ENCODE measurements at places on chromosomes 4 and X.

DNA sequence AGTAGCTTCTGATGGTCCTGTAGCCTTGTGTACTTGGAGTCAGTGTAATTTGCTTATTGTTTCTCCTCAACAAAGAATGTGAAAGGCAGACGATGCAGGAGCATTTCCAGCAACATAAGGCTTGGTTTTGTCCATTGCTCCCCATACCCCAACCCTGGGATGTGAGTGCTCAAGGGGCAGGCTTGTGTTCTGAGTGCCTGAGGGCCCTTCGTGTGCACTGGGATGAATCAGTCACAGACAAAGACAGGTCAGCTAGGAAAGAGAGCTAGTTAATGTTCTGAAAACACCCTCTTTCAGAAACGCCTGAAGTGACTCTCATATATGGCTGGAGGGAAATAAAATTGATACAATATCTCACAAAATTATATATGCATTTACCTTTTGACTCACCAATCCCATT lies 59.1 kb downstream of the PRPS1 start:
- no peak for DNase-seq

- DNase-seq, result no peak
Observed at GRCh38 chr4:48342606-48342880, 1.2 kb downstream of the SLAIN2 start.

DNA sequence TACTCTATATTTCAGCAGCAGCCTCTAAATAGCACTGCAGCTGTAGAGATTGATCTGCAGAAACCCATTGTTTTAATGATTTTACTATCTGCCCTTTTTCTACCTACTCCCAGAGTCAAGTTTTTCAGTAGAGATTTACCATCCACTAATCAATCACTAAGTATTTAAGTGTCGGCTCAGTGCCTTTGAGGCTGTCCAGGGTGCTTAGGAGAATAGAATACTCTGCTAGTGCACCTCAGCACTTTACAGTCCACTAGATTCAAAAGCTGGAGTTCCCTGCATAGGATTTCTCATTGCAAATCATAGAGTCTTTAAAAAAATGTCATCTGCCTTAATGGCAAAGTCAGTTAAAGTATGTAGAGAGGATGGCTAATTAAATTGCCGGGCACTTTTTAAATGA lies 29.6 kb upstream of the ANAPC4 start:
- no peak for DNase-seq

- DNase-seq, result no peak
Observed at GRCh38 chr4:99356992-99357391, 4.4 kb upstream of the ADH1C start.

- no peak for DNase-seq
Observed at GRCh38 chr4:5755161-5755560, 44.2 kb downstream of the EVC start.
